Pancreas (tissue), 10 donors: ENCODE measurements at places on chromosomes 4 and X. TPM values are rescaled to one million over a fixed set of nuclear protein-coding genes. Genes with fewer than 3 reads are reported as not detected.

KLB gene
- total RNA-seq, result 3.3 TPM

- H3K27me3 ChIP-seq, result no peaks in the 10 kb centered on the region
- no peaks in the 10 kb centered on the region for H3K36me3 ChIP-seq
- H3K27ac ChIP-seq, result no peak overlapping the region
- H3K4me3 ChIP-seq, result no peak overlapping the region
- DNase-seq, result peak; percentile 38
- no peaks in the 10 kb centered on the region for H3K4me1 ChIP-seq
These were observed 118.5 kb upstream of the OTUD4 start for GRCh38 chr4:145298885-145299284.

DNA sequence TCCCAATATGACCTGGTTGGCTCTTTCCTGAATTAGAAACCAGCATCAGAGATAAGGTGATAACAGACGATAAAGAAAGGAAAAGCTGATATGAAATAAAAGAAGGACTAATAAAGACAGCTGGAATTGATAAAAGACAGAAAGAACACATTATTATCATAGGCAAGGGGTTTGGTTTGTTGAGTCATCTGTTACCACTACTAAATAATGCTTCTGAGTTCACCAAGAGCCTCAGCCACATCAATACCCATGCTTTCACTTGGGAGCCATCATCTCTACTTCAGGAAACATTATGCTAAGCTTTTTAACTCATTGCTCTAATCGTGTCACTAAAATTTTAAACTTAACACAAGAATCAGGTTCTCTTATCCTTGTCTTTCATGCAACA is 27.6 kb downstream of the ANXA5 start:
- H3K27me3 ChIP-seq, result no peaks in the 10 kb centered on the region
- no peaks in the 10 kb centered on the region for H3K4me1 ChIP-seq
- H3K36me3 ChIP-seq, result peaks cover 6% of the 10 kb centered on the region
- no peak overlapping the region for H3K27ac ChIP-seq

CLCN4 gene
- total RNA-seq, result 2.9 TPM

WNK3 gene
- total RNA-seq, result 1.7 TPM

DNA sequence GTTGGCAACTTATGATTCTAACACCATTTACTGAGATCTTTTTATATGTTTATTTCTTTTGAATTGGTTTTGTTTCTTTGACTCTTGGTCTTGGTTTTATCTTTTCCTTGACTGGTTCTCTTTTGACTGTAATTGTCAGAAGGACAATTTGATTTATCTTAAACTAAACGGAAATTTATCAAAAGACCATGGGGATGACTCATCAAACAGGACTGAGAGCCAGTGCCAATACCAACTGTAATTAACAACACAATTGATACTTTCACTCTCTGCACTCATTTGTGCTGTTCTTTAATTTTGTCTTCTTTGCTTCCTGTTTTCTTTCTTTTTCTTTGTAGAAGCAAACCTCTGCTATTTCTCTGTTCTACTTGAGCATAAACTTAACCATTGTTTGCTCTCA is 776.8 kb downstream of the CCSER1 start:
- H3K27me3 ChIP-seq, result no peaks in the 10 kb centered on the region
- no peaks in the 10 kb centered on the region for H3K4me1 ChIP-seq
- H3K36me3 ChIP-seq, result no peaks in the 10 kb centered on the region

SSX4 gene
- not detected for total RNA-seq

- H3K27me3 ChIP-seq, result no peaks in the 10 kb centered on the region
- H3K36me3 ChIP-seq, result no peaks in the 10 kb centered on the region
- H3K4me3 ChIP-seq, result no peak overlapping the region
- DNase-seq, result no peak
These were observed 105.8 kb downstream of the CXCL13 start for GRCh38 chr4:77711469-77711868.

- no peaks in the 10 kb centered on the region for H3K36me3 ChIP-seq
- peaks cover 4% of the 10 kb centered on the region for H3K27me3 ChIP-seq
- DNase-seq, result no peak
- no peaks in the 10 kb centered on the region for H3K4me1 ChIP-seq
These were observed 2183.9 kb upstream of the TENM3 start for GRCh38 chr4:180059216-180059881.

- no peaks in the 10 kb centered on the region for H3K36me3 ChIP-seq
- no peaks in the 10 kb centered on the region for H3K27me3 ChIP-seq
- no peak overlapping the region for H3K27ac ChIP-seq
- no peak overlapping the region for H3K4me3 ChIP-seq
- no peak for DNase-seq
These were observed 17.0 kb downstream of the ADGRA3 start for GRCh38 chr4:22498866-22499265.

DNA sequence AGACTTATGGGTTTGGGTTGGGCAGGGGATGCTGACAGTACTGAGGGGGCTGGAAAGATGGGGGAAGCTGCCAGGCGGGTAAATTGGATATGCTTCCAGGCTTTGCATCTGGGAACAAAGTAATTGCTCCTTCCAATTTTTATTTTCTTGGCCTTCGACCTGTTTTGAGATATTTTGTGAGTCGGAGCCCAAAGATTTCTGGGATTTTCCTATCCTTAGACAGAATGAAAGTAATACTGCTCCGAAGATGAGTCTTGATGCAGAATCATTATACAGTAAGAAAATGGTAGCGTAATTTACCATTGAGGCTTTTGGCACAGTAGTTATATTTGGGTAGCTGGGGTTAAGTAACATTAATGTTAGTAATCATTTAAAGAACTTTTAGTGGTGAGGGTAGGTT is 1.4 kb downstream of the SMARCA5 start:
- no peak overlapping the region for H3K27ac ChIP-seq
- H3K27me3 ChIP-seq, result no peaks in the 10 kb centered on the region
- peak overlapping the region; percentile 86 for H3K4me3 ChIP-seq
- no peaks in the 10 kb centered on the region for H3K36me3 ChIP-seq

NPFFR2 gene
- total RNA-seq, result not detected

DNA sequence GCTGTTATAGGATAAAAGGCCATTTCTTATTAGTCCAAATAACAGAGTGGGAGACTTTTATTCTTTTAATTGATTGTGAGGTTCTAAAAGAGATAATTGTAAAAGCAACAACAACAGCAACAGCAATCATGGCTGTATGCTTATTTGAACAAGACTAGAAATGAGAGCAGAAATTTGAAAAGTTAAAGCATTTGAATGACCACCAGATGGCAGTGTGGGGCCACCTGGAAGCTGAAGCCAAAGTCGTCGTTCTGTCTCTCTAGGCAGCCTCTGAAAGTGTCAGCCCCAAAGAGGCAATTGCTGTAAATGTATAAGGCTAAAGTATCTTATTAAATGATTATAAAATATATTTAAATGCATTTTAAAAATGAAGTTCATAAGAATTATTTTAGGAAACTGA is 42.2 kb downstream of the SH2D1A start:
- H3K4me1 ChIP-seq, result no peaks in the 10 kb centered on the region
- H3K27ac ChIP-seq, result no peak overlapping the region
- peaks cover 4% of the 10 kb centered on the region for H3K27me3 ChIP-seq
- DNase-seq, result peak; percentile 52

- no peak for DNase-seq
- H3K36me3 ChIP-seq, result no peaks in the 10 kb centered on the region
- no peak overlapping the region for H3K4me3 ChIP-seq
- peak overlapping the region; percentile 44 for H3K27ac ChIP-seq
- H3K27me3 ChIP-seq, result no peaks in the 10 kb centered on the region
These were observed 166.0 kb upstream of the HAND2 start for GRCh38 chr4:173696011-173696410.
